Endothelial cell of umbilical vein (primary cell): ENCODE measurements at places on chromosomes 3 and 15.

DNA sequence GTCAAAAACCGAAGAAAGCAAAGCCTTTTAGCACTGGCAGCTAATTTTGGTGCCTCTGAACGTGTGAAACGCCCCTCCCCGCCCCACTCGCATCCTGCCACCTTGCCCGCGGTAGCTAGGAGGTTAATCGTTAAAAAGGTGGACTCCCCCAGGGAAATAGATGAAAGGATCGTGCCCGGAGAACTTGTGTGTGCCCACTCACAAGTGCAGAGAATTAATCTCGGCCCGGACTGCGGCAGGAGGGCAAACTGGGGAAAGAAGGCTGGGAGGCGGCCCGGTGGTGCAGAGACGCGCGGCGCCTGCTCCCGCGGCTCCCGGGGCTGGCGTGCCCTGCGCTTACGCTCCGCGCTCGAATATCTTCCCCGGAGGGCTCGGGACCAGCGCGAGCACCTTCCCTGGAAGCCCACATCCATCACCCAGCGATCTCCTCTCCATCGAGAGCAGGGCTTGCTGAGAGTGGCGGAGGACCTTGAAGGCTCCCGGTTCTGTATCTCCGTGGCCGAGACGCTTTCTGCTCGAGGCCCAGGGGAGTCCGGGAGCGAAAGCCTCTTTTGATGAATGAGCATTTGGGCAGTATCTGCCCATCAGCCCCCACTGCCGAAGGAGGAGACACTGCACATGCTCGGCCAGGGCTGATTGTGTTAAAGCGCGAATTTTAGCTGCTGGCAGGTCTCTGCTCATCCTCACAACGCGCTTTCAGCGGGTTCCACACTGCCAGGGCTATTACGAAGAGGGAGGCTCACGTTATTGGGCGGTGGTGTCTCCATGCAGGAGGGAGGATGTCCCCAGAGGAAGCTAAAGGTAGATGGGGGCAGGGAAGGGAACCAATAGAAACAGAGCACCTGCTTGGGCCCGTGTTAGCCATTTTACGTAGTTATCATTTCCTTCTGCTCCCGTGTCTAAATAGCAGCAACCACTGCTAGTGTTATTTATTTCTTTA, 1.3 kb upstream of the SPTSSB start:
- H3K27me3 ChIP-seq: peaks cover 39% of the 10 kb centered on the region
- peak; percentile 27 for DNase-seq
- H3K4me3 ChIP-seq: peak overlapping the region; percentile 35

GRCh38 chr3:155233213-155233612, 60.3 kb downstream of the STRIT1 start:
- no peaks in the 10 kb centered on the region for H3K36me3 ChIP-seq
- H3K4me3 ChIP-seq: no peak overlapping the region
- H3K4me1 ChIP-seq: no peaks in the 10 kb centered on the region
- no peaks in the 10 kb centered on the region for H3K27me3 ChIP-seq

- peaks cover 31% of the 10 kb centered on the region for H3K4me1 ChIP-seq
- H3K4me3 ChIP-seq: no peak overlapping the region
- H3K27ac ChIP-seq: peak overlapping the region; percentile 69
- H3K27me3 ChIP-seq: no peaks in the 10 kb centered on the region
- peaks cover 32% of the 10 kb centered on the region for H3K36me3 ChIP-seq
Measured at GRCh38 chr3:111923095-111923771, 55.6 kb upstream of the ABHD10 start.

- no peaks in the 10 kb centered on the region for H3K4me1 ChIP-seq
- H3K36me3 ChIP-seq: no peaks in the 10 kb centered on the region
- H3K4me3 ChIP-seq: no peak overlapping the region
- H3K27me3 ChIP-seq: no peaks in the 10 kb centered on the region
- no peak for DNase-seq
Measured at GRCh38 chr3:141257961-141258360, 26.3 kb downstream of the PXYLP1 start.

DNA sequence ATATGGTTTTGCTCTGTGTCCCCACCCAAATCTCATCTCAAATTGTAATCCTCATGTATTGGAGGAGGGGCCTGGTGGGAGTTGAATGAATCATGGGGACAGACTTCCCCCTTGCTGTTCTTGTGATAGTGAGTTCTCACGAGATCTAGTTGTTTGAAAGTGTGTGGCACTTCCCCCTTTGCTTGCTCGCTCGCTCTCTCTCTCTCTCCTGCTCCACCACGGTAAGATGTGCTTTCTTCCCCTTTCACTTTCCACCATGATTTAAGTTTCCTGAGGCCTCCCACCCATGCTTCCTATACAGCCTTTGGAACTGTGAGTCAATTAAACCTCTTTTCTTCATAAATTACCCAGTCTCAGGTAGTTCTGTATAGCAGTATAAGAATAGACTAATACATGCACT, 60.7 kb downstream of the GSK3B start:
- H3K27me3 ChIP-seq: no peaks in the 10 kb centered on the region
- H3K36me3 ChIP-seq: no peaks in the 10 kb centered on the region
- H3K4me1 ChIP-seq: no peaks in the 10 kb centered on the region
- no peak overlapping the region for H3K27ac ChIP-seq
- H3K4me3 ChIP-seq: no peak overlapping the region

DNA sequence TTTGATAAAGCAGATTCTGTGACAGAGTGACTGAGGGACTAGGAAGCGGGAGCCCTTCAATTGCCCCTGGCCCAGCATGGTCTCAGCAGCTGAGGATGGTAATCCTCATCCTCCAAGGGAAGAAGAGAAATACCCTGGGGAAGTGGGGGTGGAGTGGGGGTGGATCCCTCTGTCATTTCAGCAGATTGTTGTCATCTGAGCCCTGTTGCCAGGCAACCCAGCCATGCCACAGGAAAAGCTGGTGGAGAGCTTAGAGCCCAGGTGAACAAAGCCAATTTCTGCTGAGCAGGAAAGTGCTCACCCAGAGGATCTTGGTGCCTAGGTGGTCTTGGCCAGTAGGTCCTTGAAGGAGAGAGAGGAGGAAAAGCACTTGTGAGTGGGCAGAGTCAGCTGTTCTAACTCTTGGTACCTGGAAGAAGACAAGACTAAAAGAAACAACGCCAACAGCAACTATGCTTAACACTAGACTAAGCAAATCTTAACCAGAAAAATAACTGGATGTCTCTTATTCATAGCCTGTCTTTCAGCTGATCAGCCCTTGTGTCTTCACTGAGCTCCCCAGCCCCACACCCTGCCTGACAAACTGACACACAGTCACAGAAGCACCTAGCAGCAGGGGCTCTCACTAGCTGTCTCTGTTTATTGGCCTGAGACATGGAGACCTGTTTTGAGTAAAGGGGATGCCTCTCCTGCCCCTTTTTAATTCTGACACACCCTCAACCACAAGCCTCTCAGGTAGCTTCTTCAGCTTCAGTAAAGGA, 40.1 kb upstream of the DCLK3 start:
- H3K27me3 ChIP-seq: no peaks in the 10 kb centered on the region
- DNase-seq: no peak
- no peak overlapping the region for H3K4me3 ChIP-seq
- no peaks in the 10 kb centered on the region for H3K36me3 ChIP-seq

DNA sequence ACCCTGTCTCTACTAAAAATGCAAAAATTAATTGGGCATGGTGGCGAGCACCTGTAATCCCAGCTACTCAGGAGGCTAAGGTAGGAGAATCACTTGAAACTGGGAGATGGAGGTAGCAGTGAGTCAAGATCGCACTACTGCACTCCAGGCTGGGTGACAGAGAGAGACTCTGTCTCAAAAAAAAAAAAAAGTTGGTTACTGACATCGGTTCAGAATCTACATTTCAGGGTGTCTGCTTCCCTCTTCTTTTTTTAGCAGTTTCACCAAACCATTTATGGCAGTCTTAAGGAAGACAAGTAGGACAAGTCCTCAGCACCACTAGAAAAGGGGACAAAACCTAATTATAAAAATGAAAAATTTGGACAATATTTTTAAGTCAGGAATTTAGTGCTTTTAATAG, 3.3 kb upstream of the USP4 start:
- no peaks in the 10 kb centered on the region for H3K36me3 ChIP-seq
- peaks cover 40% of the 10 kb centered on the region for H3K4me1 ChIP-seq
- H3K27me3 ChIP-seq: no peaks in the 10 kb centered on the region
- no peak overlapping the region for H3K4me3 ChIP-seq
- DNase-seq: no peak
- no peak overlapping the region for H3K27ac ChIP-seq

DNA sequence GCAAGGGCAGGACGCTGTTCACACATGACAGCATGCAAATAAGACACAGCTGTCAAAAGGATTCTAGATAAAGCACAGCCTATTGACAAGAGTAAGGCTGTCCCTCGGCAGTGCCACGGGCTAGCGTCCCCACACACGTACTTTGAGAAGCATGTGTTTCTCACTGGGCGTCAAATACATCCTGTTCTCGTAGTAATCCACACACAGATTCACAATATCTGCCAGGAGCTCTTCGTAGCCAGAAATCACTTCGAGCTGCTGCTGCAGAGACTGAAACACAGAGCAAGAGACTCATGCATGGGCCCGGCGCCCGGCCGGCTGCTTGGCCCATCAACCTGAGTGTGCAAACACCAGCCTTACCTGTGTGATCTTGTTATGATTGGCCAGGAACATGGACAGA, 41.1 kb downstream of the CYFIP1 start:
- DNase-seq: no peak
- H3K27ac ChIP-seq: no peak overlapping the region
- no peak overlapping the region for H3K4me3 ChIP-seq
- H3K4me1 ChIP-seq: no peaks in the 10 kb centered on the region
- no peaks in the 10 kb centered on the region for H3K27me3 ChIP-seq

GRCh38 chr15:34644061-34644460, 60.6 kb upstream of the GOLGA8B start:
- DNase-seq: no peak
- no peaks in the 10 kb centered on the region for H3K27me3 ChIP-seq
- H3K4me3 ChIP-seq: no peak overlapping the region
- no peak overlapping the region for H3K27ac ChIP-seq
- H3K36me3 ChIP-seq: no peaks in the 10 kb centered on the region
- no peaks in the 10 kb centered on the region for H3K4me1 ChIP-seq

- no peaks in the 10 kb centered on the region for H3K36me3 ChIP-seq
- H3K4me1 ChIP-seq: no peaks in the 10 kb centered on the region
- no peak for DNase-seq
Measured at GRCh38 chr3:119967353-119968006, 126.8 kb downstream of the GSK3B start.

DNA sequence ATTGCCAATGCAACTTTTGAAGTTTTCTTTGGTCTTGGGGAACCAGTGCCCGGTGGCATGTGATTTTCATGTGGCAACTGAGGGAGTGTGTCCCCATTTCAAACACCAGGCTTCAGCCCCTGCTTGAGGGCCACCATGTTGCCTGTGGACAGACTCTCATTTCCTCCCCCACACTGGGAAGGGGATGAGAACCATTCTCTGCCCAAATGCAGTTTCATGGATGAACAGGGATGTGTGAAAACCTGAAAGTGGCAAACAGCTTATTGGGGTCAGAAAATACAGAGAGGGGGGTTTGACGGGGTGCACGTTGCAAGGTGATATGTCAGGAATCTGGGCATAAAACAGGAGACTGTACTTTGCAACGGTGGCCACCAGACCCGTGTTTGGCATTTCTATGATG, 6.3 kb downstream of the FAM107A start:
- H3K27ac ChIP-seq: no peak overlapping the region
- no peaks in the 10 kb centered on the region for H3K36me3 ChIP-seq
- peaks cover 13% of the 10 kb centered on the region for H3K4me1 ChIP-seq
- DNase-seq: no peak
- no peaks in the 10 kb centered on the region for H3K27me3 ChIP-seq
- H3K4me3 ChIP-seq: no peak overlapping the region

- no peak overlapping the region for H3K27ac ChIP-seq
- H3K4me1 ChIP-seq: no peaks in the 10 kb centered on the region
- H3K4me3 ChIP-seq: no peak overlapping the region
Measured at GRCh38 chr15:48683991-48684765, 38.7 kb upstream of the FBN1 start.

GRCh38 chr3:114848082-114848481, 299.0 kb downstream of the ZBTB20 start:
- no peak overlapping the region for H3K27ac ChIP-seq
- no peaks in the 10 kb centered on the region for H3K27me3 ChIP-seq
- H3K4me1 ChIP-seq: no peaks in the 10 kb centered on the region
- peak; percentile 5 for DNase-seq

DNA sequence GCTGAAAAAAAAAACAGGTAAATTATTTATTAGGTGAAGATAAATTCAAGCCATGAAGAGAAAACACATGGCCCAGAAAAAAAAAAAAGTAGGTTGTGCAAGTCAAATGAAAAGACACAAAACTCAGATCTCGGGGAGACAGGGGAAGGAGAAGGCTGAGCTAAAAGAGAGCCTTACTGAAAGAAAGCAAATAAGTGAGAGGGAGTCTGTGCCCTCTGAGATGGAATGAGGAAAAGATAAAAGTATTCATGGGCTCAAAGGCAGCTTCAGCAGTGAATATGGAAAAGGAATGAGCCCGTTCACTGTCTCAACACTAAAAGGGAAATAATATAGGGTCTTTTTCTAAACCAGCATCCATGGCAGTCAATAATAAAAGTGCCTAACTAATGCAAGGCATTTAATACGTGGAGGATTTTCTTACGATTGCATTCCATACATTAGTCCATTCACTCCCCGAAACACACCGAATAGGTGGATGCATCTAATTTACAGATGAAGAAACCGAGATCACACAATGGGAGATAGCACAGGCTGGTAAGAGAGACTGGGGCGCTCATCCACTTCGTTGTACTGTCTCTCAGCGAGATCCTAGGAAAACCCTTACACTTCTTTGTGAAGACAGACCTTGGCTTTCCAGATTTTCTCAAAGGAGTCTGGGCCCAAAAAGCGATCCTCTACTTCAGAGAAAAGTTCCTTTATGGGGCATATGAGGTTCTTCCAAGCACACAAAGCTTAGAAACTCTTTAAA, 1.1 kb downstream of the TFDP2 start:
- H3K36me3 ChIP-seq: no peaks in the 10 kb centered on the region
- H3K4me1 ChIP-seq: peaks cover 13% of the 10 kb centered on the region
- H3K27ac ChIP-seq: no peak overlapping the region
- peak overlapping the region; percentile 51 for H3K4me3 ChIP-seq
- H3K27me3 ChIP-seq: no peaks in the 10 kb centered on the region
- no peak for DNase-seq

DNA sequence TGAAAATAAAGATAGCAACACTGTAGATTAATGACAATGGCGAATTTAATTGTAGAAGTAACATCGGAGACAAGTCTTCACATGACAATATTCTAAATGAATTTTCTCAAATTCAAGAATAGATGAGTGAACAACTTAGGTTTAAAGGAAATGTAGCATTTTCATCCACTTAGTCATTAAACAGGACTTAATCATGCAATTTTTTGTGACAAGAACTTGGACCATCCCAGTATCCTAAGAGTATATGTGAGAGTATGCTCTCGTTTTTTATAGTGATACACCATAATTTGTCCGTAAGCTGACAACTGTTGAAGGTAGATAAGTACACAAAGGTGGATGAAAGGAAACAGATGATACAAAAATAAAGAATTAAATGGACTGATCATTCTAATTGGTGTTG, 81.5 kb downstream of the DLG1 start:
- no peaks in the 10 kb centered on the region for H3K27me3 ChIP-seq
- no peak overlapping the region for H3K4me3 ChIP-seq
- DNase-seq: no peak
- no peak overlapping the region for H3K27ac ChIP-seq
- H3K4me1 ChIP-seq: peaks cover 21% of the 10 kb centered on the region

DNA sequence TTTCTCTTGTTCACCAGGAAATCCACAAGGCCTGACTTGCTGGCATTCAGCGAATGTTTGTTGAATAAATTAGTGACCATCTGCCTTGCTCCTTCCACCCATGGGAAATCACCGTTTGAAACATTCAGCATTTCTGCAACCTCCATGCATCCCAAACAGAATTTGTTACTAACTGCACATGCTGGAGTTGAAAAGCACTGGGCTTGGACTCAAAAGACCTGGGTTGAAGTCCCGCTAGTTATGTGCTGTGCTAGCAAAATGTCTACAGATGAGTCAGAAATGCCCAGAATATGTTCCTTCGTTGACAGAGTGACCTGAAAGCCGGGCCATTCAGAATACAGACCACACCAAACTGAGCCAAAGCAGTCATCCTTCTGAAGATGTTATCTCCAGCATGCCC, 144.6 kb downstream of the ALDH1A2 start:
- peaks cover 39% of the 10 kb centered on the region for H3K4me1 ChIP-seq
- no peaks in the 10 kb centered on the region for H3K36me3 ChIP-seq
- no peaks in the 10 kb centered on the region for H3K27me3 ChIP-seq
- peak; percentile 32 for DNase-seq
